Common myeloid progenitor, CD34-positive (primary cell): ENCODE measurements at places on chromosomes 1 and 21.

GRCh38 chr1:1083416-1084371 lies 9.6 kb upstream of the RNF223 start:
- DNase-seq = no peak

DNA sequence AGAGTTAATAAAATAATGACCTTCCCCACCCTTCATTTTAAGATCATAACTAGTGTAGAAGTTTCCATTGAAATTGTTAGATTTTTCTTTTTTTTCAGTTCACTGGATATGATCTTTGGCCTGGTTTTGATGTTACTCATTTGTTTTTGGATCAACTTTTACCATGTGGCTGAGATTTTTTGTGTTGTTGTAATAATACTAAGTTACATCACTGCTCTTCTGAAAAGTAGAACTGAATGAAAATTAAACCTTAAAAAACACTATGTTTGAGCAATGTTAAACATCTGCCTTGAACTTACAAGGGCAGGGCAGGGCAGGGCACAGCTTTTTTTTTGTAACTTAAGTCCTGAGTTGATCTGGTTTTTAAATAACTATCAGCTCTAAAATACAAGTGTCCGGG lies 204.8 kb upstream of the ADAMTS5 start:
- no peak for DNase-seq

- no peak for DNase-seq
Measured at GRCh38 chr21:14382486-14382834, 486 bp downstream of the HSPA13 start.

DNA sequence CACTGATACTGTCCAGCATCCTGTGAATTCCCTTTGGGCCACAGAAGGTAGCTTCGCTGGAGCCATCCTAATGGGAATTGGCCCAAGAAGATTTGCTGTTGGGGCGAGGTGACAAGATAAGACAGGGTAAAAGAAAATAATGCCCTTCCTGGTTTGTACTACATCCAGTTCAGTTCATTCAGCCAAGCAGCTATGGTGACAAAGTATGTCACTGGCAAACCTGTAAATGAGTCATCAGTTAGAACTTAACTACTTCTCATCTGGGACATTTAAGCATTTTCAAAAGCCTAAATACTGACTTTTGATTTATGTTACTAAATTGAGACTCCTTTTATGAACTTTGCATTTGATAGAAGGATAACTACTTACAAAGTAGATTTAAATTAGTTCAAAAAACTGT lies 54.2 kb downstream of the WDR64 start:
- DNase-seq = no peak

DNA sequence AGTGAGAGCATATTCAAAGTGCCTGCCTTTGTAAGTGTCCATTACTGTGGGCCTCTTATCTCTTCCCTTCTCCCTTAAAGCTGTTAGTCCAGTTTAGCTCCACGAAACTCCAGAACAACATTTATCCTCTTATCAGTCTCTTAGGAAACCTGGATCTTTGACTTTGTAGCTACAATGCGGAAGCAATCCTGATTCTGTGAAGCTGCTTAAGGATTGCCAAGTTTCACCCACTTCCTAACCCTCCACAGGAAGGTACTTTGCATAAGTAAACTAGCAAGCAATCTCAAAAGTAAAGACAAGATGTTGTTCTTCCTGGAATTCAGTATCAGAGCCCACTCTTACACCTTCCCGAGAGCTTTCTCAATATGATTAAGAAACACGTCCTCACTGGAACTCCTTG lies 164.9 kb upstream of the USP25 start:
- DNase-seq = no peak

DNA sequence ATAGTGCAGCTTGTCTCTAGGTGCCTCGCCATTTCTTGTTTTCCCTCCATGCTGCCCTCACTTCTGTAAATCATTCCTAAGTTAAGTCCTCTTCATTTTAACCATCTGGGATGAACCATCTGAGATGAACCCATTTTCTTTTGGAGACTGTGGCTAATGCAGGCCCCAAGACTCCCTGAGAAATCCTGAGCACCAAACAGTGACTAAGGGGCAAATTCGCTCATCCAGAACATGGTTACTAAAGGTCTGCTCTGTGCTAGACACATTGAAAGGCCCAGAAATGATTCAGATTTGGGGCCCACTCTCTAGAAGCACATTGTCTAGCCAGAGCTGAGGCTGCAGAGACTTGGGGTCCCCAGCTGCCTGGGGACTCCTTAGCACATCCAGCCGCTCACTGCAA lies 151.9 kb upstream of the CTTNBP2NL start:
- DNase-seq = no peak
